NCI-H2081 (cell line): ENCODE measurements at places on chromosomes 11 and 22.
A peak's percentile ranks its signal among the peaks of the same experiment; 100 is the strongest.

DNA sequence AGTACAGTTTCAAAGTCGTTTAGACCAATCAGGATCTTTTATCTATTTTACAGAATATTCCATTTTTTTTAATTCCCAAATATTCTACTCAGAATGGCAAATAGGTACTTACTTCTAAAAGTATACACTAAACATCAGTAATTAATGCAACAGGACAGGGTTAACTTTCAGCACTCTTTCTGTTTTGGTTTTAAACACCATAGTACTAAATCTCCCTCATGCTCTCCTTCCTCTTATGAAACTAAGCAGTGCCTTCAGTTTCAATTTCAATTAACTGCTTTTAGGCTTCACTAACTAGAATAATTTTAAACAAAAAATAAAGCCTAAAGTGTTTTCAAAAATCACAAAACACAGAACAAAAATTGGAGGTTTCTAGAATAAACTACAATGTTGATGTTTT, 57.9 kb downstream of the NOX4 start:
- no peak for DNase-seq

DNA sequence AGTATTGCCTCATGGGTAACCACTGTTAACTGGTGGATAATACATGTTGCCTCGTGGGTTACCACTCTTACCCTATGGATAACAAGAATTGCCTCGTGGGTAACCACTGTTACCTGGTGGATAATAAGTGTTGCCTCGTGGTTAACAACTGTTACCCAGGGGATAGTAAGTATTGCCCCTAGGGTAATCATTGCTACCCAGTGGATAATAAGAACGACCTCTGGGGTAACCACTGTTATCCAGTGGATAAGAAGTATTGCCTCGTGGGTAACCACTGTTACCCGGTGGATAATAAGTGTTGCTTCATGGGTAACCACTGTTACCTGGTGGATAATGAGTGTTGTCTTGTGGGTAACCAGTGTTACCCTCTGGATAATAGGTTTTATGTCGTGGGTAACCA, 28.1 kb upstream of the NXPE4 start:
- no peak for DNase-seq

DNA sequence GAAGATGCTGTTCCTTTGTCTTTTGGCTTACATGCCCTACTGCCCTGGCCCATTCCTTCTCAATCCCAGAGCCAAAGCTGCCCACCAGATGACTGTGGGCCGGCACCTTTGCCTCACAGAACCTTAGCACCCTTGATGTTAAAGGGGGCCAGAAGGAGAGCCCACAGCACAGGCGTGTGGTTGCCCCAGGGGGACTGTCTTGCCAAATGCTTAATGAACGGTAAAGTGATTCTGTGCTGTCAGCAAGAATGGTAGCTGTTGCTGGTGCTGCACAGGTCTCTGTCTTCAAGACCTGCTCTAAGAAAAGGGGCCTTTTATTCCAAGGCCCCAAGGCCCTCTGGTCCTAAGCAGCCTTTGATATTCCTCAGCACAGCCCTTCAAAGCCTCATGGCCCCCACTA, 113.3 kb downstream of the MORC2 start:
- DNase-seq, result no peak

- DNase-seq, result peak; percentile 47
Measured at GRCh38 chr22:35582861-35583670, 34.1 kb downstream of the MB start.

DNA sequence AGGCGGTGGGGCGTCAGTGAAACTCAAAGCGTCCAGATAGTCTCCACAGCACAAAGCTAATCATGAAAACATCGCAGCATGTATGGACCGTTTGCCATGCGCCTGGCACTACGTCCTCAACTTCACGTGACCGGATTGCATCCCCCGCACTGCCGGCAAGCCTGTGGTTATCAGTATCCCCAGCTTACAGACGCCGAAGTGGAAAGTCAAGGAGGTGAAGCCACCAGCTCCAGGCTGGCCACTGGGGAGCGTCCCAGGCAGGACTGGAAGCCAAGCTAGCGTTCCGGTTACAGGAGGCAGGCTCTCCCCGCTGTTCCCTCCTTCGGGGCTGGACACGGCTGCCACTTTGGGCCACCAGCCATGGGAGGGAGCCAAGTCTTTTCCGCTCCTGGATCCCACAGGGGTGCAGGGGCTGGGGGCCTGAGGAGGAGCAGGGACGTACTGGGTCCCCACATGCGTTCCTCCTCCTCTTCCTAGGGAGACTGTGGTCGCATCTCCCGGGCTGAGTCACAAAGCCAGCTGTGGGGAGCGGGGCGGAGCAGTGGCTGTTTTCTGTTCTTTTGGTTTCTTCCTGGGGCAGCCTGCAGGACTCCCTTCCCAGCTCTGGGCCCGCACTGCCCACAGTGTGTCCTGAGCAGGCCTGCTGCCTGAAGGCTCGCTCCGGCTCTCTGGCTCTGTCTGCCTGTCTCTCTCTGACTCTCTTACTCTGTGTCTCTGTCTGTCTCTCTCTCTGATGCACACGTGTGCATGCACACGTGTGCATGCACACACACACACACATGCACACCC, 4.3 kb upstream of the OSBPL5 start:
- no peak for DNase-seq

DNA sequence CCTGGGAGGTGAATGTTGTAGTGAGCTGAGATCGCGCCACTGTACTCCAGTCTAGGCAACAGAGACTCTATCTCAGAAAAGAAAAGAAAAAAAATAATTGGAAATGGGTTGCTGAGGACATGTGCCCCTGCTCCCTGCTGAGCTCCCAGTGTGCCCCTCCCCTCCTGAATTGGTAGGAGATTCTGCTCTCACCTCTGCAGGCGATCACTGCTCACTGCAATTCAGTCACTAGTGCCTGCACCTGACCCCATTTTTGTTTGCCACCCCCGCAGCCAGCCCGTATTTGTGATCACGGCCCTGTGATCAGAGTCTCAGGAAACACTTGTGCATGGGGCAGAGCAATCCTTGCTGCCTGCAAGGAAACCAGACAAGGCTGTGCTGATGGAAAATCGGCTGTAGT, 16.3 kb upstream of the SEC14L3 start:
- DNase-seq, result no peak

GRCh38 chr11:65952052-65952521, 6.8 kb downstream of the TSGA10IP start:
- DNase-seq, result no peak

- DNase-seq, result no peak
Measured at GRCh38 chr11:121350314-121351082, 57.9 kb downstream of the SC5D start.

DNA sequence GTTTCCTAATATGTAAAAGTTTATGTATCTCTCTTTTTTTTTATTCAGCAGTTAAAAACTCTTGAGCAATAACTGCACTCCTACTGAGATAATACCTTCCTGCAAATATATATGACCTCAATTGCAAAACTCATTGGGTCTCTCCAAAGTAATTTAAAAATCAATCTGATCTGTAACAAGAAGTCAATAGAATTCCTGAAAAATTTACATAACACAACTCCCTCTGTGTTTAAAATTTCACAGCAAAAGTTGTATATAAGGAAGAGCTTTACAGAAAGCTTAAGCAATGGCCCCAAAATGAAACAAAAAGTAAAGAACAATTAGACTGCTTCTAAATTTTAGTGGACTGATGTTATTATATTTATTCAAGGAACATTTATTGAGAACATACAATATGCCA, 313.4 kb downstream of the DLG2 start:
- no peak for DNase-seq

DNA sequence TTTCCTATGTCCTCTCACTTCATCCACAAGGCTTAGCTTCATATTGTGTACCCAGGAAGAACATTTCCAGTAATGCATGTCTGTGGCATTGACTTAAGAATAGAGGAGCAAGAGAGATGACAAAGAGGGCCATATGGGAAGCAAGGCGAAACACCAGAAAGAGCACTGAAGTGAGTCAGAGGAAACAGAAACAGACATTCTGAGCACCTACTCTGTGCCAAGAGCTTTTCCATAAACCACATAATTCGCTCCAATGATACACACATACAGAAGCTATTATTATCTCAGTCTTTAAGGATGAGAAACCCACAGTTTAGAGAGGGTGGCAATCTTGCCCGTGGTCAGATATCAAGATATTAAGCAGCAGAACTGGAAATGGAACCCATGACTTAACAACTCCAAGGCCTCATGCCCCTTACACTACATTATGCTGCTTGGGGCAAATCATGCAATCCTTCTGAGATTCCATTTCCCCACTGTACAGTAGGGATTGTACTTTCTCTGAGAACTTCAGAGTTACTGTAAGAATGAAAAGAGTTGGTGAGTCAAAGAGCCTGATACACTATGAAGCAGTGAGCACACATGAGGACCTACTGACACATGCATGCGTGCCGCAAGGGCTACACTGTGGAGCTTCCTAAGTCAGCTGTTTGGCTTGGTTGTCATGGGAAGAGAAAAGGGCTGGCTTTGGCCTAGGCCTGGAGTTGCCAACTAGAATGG, 126.6 kb downstream of the KCNC1 start:
- no peak for DNase-seq

DNA sequence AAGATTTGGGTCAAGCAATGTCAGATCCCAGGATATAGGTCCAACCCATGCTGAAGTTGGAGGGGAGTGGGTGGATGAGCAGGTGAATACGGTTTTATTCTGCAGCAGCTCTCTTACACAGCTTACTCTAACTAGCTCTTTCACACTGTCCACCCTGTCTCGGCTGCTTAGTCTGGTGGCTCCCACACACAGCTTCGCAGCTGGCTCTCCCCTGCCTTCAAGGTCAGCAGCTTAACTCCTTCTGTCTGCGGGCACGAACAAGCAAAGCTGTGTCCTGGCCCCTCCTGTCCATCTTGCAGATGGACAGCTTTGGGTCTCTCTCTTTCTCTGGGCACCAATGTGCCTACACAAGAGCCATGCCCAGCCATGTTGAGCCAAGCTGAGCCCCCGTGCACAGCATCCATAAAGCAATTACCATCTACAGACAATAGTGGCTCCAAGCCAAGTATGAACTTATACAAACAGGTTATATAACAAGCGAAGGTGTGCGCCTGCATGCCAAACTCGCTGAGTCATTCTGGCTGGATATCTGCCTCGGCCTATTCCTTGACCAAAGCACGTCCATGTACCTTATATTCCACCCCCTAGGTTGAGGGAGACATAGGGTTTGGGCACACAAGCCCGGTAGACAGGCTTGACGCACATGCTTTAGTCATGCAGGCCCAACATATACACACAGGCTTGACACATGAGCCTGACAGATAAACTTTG, 1307.8 kb upstream of the RAG2 start:
- no peak for DNase-seq

GRCh38 chr11:36010010-36010740, 66.3 kb downstream of the LDLRAD3 start:
- DNase-seq, result peak; percentile 54

GRCh38 chr22:20965104-20965887, 1.8 kb upstream of the AIFM3 start:
- DNase-seq, result no peak

DNA sequence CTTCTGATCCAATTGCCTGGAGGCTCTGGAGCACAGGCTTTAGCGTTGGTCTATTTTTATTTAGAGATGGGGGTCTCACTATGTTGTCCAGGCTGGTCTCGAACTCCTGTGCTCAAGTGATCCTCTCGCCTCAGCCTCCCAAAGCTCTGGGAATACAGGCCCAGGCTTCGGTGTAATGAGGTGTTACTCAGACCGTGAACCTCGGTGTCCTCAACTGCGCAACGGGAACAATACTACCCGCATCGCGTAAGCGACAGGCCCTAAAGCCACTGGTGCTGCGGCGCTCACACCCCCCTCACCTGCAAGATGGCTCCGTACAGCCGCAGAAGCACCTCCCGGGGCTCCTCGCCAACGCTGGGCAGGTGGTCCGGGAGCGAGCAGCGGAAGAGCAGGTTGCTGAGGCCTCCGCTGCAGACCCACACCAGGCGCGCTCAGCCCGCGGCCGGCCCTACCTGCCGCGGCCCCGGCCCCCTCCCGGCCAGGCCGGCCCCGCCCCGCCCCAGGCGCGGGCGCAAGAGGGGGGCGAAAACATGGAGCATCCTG, 628 bp downstream of the CHKB start:
- no peak for DNase-seq

DNA sequence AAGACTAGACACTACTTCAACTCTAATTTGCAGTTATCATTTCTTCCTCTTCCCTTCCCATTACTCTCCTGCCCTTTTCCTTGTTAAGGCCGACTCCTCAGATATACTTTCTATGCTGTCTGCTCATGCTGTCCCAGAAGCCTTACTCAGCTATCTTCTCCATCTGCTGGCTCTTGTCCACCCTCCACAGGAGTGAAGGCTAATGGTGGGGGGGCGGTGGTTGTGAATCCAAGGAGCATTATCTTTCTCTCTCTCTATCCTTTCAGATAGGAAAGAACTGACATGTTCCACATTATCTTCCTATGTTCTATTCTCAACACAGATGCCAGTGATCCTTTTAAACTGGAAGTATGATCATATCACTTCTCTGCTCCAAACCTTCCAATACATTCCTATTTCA, 37.4 kb downstream of the USP28 start:
- DNase-seq, result no peak

GRCh38 chr11:88508759-88509581, 171.4 kb upstream of the CTSC start:
- no peak for DNase-seq

GRCh38 chr11:26847459-26847858, 125.6 kb upstream of the SLC5A12 start:
- DNase-seq, result no peak

DNA sequence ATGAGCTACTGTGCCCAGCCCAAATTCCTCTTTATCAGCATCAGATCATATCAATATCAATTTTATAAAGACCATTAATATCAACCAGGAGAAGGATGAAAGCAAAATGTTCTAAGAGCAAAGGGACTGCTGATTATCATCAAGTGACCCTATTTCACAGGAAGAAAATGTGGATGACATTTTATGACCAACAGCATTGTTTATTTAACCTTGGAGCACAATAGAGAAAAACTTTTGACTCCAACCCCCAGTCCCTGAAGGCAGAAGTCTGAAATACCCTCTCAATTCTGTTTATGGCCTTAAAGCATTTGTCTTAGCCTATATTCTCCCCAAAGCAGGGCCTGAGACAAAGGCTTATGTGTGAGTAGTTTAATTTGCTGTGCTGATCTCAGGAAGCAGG, 11.3 kb upstream of the ALG8 start:
- no peak for DNase-seq

DNA sequence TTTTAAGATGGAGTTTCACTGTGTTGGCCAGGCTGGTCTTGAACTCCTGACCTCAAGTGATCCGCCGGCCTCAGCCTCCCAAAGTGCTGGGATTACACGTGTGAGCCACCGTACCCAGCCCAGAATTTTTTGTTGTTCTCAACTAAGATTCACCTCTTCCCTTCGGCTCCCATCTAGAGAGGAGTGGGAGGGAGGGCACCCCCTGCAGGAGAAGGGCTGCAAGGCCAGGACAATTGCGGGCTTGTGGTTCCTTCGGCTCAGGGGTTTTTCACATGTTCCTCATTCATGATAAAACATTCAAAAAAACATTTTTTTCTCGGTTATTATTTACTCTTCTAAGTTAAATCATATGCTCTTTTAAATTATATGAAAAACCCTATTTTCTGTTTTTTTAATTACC, 201.1 kb upstream of the LRRC4C start:
- peak; percentile 10 for DNase-seq
